ENCODE measurements at places on chromosomes 6 and 20.

GRCh38 chr20:15455279-15455678 is 1117.9 kb upstream of the FLRT3 start:
- no peak for DNase-seq

GRCh38 chr20:47907031-47907675 is 121.9 kb upstream of the SULF2 start:
- peak; percentile 69 for DNase-seq

- DNase-seq: no peak
These were observed 90.7 kb downstream of the CDH26 start for GRCh38 chr20:60048634-60049521.

DNA sequence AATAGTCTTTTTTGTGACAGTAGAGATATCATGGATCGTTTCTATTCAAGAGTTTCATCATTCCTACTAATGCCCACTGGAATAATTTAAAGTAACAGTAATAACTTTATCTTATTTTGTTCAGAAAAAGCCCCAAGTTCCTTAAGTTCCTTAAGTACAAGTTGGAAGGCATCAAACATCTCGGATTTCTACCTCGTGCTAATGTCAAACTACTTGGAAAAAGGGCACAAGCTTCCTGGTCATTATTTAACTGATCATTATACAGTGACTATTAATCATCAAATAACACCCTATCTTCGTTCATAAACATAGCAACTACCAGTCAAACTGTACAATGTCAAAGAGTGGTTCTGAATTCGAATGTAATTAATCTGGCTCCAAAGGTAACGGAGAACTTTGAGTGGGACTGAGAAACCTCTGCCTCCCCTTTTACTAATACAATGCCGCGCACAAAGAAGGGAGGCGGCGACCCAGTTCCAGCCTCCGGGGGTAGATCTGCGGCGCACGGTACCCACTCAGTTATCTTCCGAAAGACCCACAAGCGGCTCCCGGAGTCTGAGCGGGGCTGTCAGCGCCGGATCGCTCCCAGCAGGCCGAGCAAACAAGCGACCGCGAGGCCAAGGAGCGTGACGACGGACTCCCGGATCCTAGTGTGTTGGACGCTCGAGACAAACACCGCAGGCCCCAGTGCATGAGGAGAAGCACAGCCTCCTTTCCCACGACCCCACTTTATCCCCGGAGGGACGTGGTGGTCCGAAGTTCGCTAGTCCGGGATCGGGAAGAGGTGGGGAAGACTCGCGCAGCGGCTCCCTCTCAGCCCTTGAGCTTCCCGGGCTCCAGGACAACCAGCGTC is 716 bp downstream of the SHPRH start:
- DNase-seq: peak; percentile 92

GRCh38 chr6:33014841-33015634 is 5.6 kb upstream of the HLA-DOA start:
- DNase-seq: peak; percentile 83

DNA sequence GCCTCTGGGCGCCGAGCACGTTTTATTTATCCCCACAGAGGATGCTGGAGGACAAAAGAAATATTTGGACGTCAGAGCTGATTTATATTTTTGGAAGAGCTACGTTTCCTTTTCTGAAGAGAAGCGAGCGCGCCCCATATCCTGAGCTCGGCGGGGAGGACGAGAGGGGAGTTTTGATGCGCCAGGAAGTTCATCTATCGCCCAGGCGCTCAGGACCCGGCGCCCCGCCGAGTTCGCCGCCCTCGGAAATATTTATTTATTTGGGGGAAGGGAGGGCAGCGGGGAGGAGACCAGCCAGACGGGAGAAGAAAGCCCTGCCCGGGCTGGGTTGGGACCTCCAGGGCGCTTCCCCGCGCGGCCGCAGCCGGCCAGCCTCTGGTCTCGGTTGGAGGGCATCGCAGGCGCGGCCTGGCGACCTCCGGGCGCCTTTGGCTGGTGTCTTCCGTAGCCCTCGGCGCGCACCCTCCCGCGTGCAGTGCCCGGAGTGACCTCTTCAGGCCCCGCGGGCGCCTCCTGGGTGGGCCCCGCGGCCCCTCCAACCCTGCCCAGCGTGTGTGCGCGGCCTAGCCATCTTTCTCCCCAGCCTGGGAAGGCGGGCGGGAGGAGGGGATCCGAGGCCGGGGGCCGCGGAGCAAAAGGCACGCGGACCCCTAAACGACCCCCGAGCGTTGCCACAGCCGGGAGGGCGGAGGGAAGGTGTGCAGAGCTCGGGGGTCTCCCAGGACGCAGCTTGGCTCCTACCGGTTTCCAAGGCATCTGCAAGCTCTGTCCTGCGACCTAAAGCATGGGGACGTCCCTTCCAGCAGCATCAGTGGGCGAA is 5.4 kb upstream of the FOXF2 start:
- DNase-seq: peak; percentile 60

GRCh38 chr6:44779130-44779826 is 391.8 kb downstream of the CDC5L start:
- DNase-seq: no peak

GRCh38 chr6:39167321-39167720 is 52.3 kb upstream of the SAYSD1 start:
- no peak for DNase-seq

DNA sequence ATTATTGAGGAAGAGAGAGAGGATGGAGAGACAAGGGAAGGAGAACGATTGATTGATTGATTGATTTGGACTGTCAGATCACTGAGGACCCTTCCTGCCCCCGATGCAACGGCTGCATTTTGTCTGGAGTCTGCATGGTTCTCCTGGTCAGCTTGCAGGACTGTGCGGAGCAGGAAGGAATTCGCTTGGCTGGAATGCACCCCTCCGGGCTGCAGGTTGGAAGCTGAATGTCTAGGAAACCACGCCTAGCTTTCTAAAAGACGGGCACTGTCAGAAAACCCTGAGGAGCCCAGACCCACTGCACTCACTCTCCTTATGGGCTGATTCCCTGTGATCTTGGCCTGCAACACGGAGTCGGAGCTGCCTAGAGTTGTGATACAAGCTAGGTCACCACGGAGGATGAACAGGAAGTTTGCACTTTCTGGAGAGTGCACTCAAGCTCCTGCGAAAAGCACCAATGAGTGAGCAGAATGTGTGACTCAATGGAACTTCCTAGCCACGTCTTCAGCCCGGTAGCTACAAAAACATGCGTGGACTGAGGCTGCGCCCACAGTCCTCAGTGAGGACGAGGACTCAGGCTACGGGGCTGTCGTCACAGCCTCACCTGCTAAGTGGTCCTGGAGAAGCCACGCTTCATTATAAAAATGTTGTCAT is 14.4 kb downstream of the DACT2 start:
- no peak for DNase-seq

DNA sequence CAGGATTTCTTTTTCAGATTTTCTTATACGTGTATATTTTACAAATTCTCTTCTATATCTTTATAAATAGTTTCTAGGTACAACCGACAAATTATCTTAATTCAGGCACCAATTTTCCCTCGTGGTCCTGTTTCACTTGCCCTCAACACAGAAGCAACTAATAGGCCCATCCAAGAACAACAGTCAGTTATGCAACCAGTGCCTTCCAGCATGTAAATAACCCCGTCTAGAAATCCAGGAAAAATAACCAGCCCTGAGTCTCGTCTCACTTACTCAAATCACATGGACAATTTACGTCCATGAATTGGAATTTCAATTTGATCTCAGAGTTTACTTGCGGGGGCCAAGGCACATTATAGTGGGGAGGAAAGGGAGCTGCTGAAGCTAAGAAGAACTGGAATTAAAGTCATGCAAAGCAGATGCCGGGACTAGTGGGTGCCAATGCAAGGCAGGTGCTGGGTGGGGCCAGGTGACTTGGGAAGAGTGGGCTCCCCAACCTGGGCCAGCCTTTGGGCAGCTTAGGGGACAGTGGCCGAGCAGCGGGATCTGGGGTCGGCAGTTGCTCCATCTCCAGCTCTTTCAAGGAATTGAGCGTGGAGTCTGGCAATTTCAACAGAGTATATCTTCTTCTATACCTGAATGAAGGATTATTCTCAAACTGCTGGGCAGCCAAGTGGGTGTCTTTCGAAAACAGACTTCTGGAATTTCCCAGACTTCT is 121.7 kb downstream of the EDN3 start:
- no peak for DNase-seq

DNA sequence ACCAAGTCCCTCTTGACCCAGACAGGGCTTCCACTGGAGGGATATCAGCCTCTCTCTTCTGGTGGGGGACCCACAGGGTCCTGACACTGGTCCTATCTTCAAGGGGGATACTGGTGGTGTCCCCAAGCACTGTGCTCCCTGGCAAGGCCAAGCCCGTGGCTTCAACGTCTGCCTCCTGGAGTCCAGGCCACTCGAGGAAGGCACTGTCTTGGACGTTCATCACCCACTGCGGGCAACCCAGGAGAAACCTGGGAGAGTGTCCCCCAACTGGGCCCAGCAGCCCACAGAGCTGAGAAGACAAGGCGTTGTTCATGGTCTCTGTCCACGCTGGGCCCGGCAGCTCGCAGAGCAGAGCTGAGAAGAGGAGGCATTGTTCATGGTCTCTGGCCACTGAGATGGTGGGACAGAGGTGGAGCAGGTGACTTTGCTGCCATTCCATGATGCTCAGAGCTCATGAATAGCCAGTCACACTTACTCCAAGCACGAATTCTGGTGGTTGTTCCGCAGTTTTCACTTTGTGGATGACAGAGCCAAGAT is 37.5 kb upstream of the FRMD1 start:
- DNase-seq: no peak

GRCh38 chr6:159305804-159306537 is 136.8 kb downstream of the FNDC1 start:
- no peak for DNase-seq

DNA sequence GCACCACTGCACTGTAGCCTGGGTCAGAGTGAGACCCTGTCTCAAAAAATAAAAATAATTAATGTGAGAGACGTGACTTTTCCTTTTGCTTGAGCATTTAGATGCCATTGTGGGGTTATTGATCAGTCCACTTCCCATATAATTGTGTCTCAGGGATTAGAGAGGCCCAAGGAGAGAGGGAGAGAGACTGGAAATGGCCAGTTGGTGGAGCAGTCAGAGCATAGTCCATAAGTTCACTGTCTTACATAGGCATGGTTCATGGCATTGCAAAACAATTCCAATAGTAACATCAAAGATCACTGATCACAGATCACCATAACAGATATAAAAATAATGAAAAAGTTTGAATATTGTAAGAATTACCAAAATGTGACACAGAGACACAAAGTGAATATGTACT is 15.2 kb upstream of the SDHAF4 start:
- no peak for DNase-seq

DNA sequence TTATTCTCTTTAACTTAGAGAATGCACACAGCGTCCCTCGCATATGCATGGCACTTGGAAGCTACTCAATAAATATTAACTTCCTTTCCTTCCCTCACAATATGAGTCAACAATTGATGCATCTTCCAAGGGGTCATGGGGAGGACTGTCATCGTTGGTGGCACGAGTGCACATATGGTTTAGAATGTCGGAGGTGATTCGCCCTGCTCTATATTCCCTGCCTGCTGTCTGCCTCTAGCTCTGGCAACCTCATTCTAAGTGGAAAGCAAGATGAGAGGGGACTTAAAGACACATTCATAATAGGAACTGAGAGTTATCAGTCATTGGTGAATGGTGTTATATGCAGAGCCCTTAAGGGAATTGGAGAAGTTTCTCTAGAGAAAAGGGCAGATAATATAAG is 44.6 kb downstream of the MAK start:
- no peak for DNase-seq

GRCh38 chr20:50820515-50821256 is 25.8 kb downstream of the BCAS4 start:
- peak; percentile 40 for DNase-seq

DNA sequence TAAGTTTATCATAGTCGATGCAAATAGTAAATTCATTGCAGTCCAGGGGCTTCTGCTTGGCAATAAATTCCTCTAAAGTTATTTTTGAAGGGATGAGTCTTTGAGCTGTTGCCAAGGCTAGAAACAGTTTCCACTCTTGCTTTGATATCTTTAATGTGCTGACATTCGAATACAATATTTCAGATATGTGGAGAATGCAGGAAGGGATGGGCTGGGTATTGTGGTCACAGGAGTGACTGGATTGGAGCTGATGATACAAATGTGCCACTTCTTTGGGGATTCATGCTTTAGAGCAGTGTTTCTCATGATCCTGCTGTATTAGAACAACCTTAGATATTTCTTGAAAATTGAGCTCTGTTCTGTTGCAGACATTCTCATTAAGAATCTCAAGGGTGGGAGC is 139.0 kb downstream of the PRDM13 start:
- no peak for DNase-seq

GRCh38 chr6:26327450-26328264 is 37.3 kb upstream of the BTN3A2 start:
- peak; percentile 77 for DNase-seq

GRCh38 chr20:62433658-62434497 is 6.5 kb upstream of the RBBP8NL start:
- no peak for DNase-seq

DNA sequence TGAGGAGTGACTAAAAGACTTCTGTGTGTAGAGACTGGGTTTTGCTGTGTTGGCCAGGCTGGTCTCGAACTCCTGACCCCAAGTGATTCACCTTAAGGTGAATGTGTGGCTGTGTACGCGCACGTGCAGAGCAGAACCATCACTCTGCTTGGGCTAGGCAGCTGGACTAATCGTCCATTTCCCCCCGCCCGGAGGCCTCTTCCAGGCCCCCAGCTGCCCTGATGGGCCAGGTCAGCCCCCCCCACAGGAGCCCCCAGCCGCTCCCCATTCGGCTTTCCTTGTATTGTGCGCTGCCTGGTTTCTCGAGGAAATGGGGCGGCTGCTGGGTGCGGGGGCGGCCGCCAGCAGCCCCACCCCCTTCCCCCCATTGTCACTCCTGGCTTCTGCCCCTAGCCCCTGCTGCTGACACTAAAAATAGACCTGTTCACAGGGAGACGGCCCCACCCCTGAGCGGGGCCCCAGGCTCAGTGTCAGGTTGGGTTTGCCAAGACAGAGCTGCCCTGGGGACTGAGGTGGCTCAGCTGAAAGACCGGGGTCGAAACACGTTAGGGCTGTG is 24.6 kb upstream of the CSNK2A1 start:
- DNase-seq: no peak

GRCh38 chr20:11891077-11891775 is 26.5 kb upstream of the BTBD3 start:
- peak; percentile 85 for DNase-seq

GRCh38 chr20:62056377-62056776 is 9.3 kb downstream of the TAF4 start:
- DNase-seq: no peak

DNA sequence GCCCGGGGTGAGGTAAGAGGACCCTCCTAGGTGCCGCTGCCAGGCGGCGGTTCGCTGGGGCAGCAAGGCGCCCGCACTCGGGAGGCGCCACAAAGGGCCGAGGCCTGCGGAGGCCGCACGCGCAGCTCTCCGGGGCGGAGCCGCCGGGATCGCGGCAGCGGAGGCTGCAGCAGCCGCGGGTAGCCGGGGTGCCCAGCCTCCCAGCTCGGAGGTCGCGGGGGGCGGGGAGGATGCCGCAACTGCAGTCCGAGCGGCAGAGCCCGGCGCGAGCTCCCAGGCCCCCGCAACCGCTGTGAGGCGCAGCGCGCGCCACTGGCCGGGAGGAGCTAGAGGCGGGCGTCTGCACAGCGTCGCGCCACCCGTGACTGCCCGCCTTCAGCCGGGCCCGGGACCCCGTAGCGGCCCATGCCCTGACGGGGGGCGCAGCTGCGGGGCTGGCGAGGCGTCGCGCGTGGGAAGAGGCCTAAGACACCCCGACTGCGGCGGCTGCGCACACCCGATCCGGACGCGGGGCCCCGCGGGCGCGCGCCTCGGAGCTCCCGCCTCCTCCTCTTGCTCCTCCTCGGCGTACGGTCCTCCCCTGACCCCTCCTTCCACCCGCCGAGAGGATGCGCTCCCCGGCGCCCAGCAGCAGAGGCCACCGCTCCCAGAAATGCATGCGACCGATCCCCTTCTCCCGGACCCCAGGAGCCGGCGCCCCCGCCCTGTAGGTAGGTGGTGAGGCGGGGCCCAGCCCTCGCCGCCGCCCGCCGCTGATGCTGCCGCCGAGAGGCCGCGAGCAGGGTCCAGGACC is at the start of gene NCOA7:
Gene NCOA7 (plus strand): TSS at position 603 of the 793 bp plus-strand sequence. CDS start 24,395 bp downstream, outside the sequence.
- DNase-seq: peak; percentile 94
